ENCODE measurements at places on chromosomes 2 and 18. TPM values are rescaled to one million over a fixed set of nuclear protein-coding genes. Genes with fewer than 3 reads are reported as not detected.

FIGN gene
- total RNA-seq = not detected

HDAC4 gene
- total RNA-seq = 18.5 TPM

SIGLEC15 gene
- not detected for total RNA-seq

SAP130 gene
- total RNA-seq = 3.4 TPM

CIB4 gene
- total RNA-seq = not detected

TWIST2 gene
- total RNA-seq = 0.54 TPM

ARMC9 gene
- total RNA-seq = 4.8 TPM

SLC14A1 gene
- not detected for total RNA-seq

SPC25 gene
- 1.4 TPM for total RNA-seq

GRHL1 gene
- 0.09 TPM for total RNA-seq

RAX gene
- not detected for total RNA-seq

REG3A gene
- not detected for total RNA-seq

DHRS9 gene
- total RNA-seq = not detected

HOXD9 gene
- 17.0 TPM for total RNA-seq

SIX2 gene
- total RNA-seq = not detected

KCNG2 gene
- 0.43 TPM for total RNA-seq

FAP gene
- total RNA-seq = 0.09 TPM

AMER3 gene
- total RNA-seq = not detected

DNAH7 gene
- total RNA-seq = under 0.01 TPM

TRMT61B gene
- total RNA-seq = 9.4 TPM

SLC38A11 gene
- not detected for total RNA-seq

COL5A2 gene
- total RNA-seq = 18.8 TPM

CFAP65 gene
- not detected for total RNA-seq

VSNL1 gene
- not detected for total RNA-seq

SNRNP27 gene
- 24.2 TPM for total RNA-seq

ACTG2 gene
- not detected for total RNA-seq

POTEI gene
- total RNA-seq = 0.17 TPM

GATA6 gene
- 0.17 TPM for total RNA-seq

CFAP221 gene
- total RNA-seq = not detected

SP9 gene
- not detected for total RNA-seq

PLEK gene
- total RNA-seq = 0.22 TPM

TEKT4 gene
- total RNA-seq = not detected

CACNB4 gene
- total RNA-seq = 0.26 TPM

CCDC141 gene
- 3.7 TPM for total RNA-seq

FAM237A gene
- not detected for total RNA-seq

SNTG2 gene
- total RNA-seq = 0.26 TPM

LCT gene
- total RNA-seq = under 0.01 TPM

TIMM21 gene
- 19.6 TPM for total RNA-seq

PIEZO2 gene
- total RNA-seq = 311 TPM

SPDYA gene
- total RNA-seq = 0.52 TPM

ACMSD gene
- total RNA-seq = not detected

IHH gene
- total RNA-seq = 0.09 TPM

CPS1 gene
- total RNA-seq = 0.22 TPM

TMEM200C gene
- not detected for total RNA-seq

FAM110C gene
- 0.17 TPM for total RNA-seq

SNORC gene
- total RNA-seq = 0.34 TPM

MARCHF4 gene
- total RNA-seq = under 0.01 TPM

TMEM247 gene
- total RNA-seq = not detected

HS6ST1 gene
- 10.6 TPM for total RNA-seq

CDH19 gene
- under 0.01 TPM for total RNA-seq

CABLES1 gene
- 42.6 TPM for total RNA-seq

APCDD1 gene
- not detected for total RNA-seq

Measured in dermis lymphatic vessel endothelial cell (primary cell).